Fibroblast of upper back skin (primary cell): ENCODE measurements at places on chromosomes 2 and 18.

- no peak for DNase-seq
Observed at GRCh38 chr2:201952187-201952586, 81.5 kb upstream of the FZD7 start.

- DNase-seq, result no peak
Observed at GRCh38 chr18:808086-808485, 4.0 kb downstream of the YES1 start.

- DNase-seq, result peak; percentile 60
Observed at GRCh38 chr2:110716959-110717645, 15.3 kb upstream of the ACOXL start.

- DNase-seq, result no peak
Observed at GRCh38 chr2:152309352-152310214, 25.4 kb upstream of the FMNL2 start.

DNA sequence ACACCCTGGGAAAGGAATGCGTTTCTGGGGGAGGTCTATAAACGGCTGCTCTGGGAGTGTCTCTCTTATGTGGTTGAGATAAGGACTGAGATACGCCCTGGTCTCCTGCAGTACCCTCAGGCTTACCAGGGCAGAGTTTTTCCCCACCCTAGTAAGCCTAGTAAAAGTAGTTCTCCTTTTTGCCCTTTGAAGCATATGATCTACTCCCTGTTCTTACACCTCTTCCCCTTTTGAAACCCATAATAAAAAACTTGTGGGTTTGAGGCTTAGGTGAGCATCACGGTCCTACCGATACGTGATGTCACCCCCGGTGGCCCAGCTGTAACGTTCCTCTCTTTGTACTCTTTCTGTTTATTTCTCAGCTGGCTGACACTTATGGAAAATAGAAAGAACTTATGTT, 97.4 kb downstream of the FSIP2 start:
- no peak for DNase-seq

DNA sequence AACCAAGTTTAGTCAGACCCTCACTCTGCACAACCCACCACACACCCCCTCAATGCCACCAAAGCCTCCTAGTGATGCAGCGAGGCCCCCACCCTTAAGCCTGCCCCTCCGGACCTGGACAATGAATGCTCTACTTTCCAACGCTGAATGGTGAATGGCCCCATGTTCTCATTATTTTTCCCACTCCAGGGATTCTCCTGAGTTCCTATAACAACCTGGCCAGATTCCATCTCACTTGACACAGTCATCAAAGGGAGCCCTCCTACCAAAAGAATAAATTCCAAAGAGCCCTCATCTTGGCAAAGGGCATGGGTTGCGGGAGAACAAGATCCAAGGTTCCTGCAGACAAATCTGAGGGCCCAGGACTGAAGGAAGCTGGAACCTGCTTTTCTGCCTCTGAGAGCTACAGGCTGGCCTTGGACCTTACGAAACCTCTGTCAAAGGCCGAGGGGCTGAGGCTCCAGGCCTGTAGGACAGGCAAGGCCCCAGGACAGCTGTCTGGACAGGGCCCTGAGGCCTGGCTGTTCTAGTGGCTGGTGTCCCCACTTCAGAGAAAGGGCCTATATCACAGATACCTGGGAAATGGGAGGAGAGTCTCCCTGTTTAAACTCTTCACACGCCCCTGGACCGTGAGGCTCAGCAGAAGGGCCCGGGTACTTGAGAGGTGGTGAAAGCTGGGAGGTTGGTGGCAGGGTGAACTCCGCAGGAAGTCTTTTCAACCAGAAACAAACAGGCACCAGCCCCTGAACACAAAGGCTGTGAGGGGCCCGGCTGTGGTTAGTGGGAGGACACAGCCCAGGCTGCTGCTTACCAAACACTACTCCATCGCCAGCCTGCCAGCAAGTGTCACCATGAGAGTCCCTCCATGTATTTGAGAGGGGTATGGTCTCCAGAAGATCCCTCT, 27.3 kb downstream of the SFXN5 start:
- DNase-seq, result no peak

- DNase-seq, result no peak
Observed at GRCh38 chr2:201233812-201234662, 26.3 kb upstream of the CASP8 start.

- no peak for DNase-seq
Observed at GRCh38 chr2:23476786-23477185, 91.8 kb downstream of the KLHL29 start.

DNA sequence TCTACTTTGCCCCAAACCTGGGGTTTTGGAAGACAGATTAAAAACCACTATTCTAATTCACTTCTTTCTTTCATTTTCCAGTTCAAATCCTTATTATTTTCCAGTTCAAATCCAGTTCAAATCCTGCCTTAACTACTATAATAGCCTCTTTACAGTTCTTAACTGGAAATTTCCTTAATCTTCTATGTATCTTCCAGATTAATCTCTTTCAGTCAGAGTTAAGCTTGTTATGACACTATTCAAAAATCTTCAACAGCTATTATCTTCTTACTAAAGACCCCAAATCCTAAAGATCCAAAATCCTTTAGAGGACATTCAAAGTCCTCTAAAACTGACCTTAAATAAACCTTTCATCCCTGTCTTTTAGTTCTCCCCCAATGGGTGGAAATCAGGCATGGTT, 30.1 kb downstream of the EIF2AK3 start:
- no peak for DNase-seq

DNA sequence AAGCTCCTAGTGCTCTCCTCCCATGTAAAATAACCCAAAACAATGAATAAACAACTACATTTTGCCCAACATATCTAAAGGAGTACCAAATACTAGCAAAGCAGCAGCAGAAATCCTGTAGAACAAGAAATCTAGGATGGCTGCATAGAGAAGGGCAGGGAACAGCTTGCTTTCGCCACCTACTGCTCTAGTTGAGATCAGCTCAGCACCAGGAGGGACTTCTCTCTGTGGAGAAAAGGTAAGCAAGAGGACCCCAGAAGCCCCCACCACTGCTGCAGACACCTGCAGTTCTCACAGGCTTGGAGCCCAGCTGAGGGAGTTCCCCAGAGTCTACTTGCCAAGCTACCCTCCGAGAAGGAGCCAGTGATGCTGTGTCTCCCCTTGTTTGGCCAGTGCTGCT, 243.0 kb upstream of the CHST9 start:
- no peak for DNase-seq

GRCh38 chr18:33716061-33716683, 138.2 kb downstream of the ASXL3 start:
- no peak for DNase-seq

DNA sequence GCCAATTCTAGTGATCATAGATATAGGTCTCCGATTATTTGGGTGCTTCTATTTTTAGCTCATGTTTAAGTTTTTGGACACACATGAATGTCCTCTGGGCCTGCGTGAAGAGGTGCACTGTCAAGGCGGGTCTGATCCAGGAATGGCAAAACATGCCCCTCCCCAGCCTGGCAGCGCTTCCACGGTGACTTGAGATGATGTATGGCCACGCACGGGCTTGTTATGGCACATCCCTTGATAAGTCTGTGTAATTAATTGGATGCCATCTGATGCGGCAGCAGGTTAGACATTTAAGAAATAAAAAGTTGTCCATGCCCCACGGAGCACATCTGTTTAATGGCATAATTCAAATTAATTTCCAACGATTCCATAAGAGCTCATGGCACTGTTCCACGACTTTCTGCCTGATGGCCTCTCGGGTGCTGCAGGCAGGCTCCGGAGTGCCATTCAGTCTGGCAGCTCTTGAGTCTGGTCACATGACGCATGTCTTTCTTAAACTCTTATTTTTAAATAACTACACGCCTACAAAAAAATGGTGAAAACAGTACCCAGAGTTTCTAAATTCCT, 151.4 kb downstream of the ACKR3 start:
- DNase-seq, result no peak

- DNase-seq, result no peak
Observed at GRCh38 chr2:142877216-142877838, at the start of gene KYNU. TSS of gene KYNU (plus strand) at chr2:142877664. CDS start at chr2:142885368, 7,704 bp downstream.

GRCh38 chr2:105571445-105571987, 172.7 kb upstream of the FHL2 start:
- DNase-seq, result no peak

DNA sequence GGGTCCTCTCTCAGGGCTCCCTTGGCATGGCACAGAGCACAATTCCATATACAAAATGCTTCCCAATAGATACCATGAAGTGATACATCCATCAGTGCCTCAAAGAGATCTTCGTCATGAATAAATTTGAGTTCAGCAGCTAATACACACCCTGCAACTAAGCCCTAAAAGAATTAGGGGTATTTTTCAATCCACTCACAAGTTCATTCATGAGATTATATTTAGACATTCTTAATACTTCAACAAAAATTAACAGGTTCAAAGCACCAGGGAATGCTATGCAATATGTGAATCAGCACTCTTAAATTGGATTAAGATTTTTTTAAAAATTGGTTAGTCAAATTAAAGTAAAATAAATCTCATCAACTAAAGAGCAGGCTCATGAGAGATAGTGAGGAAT, 79.7 kb downstream of the PID1 start:
- DNase-seq, result no peak
